NCI-H1930 (cell line): ENCODE measurements at places on chromosomes 11 and 22.

DNA sequence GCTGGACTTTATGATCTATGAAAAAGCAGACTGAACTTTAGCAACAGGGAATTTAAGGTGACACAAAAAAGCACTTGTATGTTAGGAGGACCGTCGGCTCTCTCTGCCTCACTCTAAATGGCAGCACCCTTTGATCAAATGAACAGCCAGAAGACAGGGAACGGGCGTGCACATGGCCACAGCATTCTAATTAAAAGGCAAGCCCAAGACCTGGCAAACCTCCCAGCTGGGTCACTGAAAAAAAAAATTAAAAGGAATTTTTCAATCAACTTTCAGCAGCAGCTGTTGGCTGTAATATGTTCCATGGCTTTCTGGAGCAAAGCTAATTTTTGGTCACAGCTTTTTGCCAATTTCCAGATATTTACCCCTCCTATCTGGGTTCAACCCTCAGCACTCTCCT is 116.5 kb downstream of the C11orf58 start:
- no peak for DNase-seq

DNA sequence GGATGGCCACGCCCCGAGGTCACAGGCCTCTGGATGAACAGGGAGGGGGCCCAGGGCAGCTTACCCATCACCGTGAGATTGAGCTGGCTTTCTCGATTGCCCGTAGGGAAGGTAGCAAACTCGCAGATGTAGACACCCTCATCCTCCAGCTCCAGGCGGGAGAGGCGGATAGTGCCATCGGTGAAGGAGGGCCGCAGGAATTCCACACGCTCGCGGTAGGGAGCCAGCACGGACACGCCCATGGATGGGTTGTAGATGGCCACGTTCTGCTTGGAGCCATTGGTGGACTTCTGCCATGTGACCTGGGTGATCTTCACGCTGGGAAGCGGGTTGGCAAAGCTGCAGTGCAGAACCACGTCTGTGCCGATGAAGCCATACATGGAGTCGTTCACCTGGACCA is 50.6 kb downstream of the NECTIN1 start:
- no peak for DNase-seq

- no peak for DNase-seq
These were observed 211.1 kb upstream of the CADM1 start for GRCh38 chr11:115715251-115715770.

GRCh38 chr11:56700914-56701485 is 2.1 kb downstream of the OR9G1 start:
- no peak for DNase-seq

DNA sequence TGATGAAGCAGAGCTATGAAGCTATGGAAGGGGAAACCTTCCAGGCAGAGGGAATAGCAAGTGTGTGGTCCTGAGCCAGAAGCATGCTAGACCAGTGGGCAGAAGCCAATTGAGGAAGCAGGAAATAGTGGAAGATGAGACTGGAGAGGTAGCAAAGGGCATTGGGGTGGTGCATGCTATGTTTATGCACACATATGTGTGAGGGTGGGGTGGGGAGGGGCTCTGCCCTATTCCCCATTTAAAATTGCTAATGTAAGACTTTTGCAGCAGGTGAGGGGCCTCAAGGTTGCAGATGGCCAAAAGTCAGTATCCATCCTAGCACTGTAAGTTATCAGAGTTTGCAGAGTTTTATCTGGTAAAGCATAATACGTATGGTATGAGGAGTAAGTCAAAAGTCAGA is 626.6 kb upstream of the KIRREL3 start:
- DNase-seq = no peak

- DNase-seq = no peak
These were observed 7.0 kb downstream of the MS4A6A start for GRCh38 chr11:60175860-60176275.

DNA sequence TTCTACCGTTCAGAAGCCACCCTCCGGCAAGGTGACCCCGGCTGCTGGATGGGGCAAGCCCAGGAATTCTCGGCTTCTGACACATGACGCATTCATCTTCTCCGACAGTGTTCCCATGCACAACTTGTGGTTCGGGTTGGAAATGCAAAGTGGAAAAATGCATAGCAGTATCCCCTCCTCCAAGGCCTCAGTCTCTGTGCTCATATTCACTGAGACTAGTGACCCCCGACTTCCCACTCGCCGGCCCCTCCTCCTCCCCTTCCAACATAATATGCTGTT is 70.0 kb upstream of the NTM start:
- DNase-seq = no peak

GRCh38 chr11:118610225-118610772 is 2.9 kb downstream of the PHLDB1 start:
- no peak for DNase-seq
